Suprapubic skin (tissue), 4 donors: ENCODE measurements at places on chromosomes 16 and 17. TPM values are rescaled to one million over a fixed set of nuclear protein-coding genes. Genes with fewer than 3 reads are reported as not detected.

Gene CACNG3
- total RNA-seq, result not detected

Gene MMP2
- total RNA-seq, result 85.6 TPM

Gene CRYM
- total RNA-seq, result 4.7 TPM

Gene C16orf46
- 0.81 TPM for total RNA-seq

Gene FBXW10
- total RNA-seq, result not detected

Gene OR1D2
- total RNA-seq, result not detected

Gene KRT20
- not detected for total RNA-seq

Gene FADS6
- total RNA-seq, result 11.6 TPM

Gene COL1A1
- total RNA-seq, result 36.0 TPM

Gene PKMYT1
- 1.9 TPM for total RNA-seq

DNA sequence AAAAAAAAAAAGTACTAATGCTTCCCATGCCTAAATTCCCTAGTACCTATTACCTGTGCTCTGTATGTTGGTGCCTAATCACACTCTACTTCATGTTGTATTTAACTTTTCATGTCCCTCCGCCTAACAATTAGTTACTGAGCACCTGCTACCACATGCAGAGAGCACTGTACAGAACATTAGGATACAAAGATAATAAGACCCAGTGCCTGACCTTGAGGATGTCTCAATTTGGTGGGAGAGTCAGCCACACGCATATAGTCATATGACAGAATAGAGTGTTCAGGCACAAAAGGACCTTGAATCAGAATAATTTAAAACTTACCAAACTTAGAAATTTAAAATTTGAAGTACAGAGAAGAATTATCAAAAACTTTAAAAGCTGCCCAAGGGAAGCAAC is 42.1 kb downstream of the USP31 start:
- no peak for DNase-seq

- no peak for DNase-seq
Observed at GRCh38 chr17:44209786-44210341, 9.6 kb downstream of the UBTF start.

GRCh38 chr17:62307196-62307595 is 73.2 kb upstream of the EFCAB3 start:
- DNase-seq, result no peak

GRCh38 chr17:66717641-66718058 is 117.3 kb upstream of the CACNG5 start:
- no peak for DNase-seq

DNA sequence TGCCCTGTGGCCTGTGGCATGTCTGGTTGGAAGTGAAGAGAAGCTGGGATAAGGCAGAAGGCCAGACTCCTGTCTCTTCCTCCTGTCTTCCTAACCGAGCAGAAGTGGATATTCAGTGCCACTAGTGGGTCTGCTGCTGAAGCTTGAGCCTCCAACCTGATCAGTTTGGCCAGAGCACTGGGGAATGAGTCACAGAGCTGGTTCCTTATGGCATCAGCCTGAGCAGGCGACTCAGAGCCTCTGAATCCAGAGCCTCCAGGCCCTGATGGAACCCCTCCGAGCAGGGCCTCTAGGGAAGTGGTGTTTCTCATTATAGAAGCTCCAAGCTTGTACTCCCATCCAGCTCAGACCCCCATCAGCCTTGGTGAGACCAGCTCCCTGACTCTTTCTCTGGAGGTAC is 2.0 kb downstream of the WSCD1 start:
- no peak for DNase-seq

GRCh38 chr17:21375162-21375560 is 996 bp upstream of the KCNJ12 start:
- DNase-seq, result no peak

DNA sequence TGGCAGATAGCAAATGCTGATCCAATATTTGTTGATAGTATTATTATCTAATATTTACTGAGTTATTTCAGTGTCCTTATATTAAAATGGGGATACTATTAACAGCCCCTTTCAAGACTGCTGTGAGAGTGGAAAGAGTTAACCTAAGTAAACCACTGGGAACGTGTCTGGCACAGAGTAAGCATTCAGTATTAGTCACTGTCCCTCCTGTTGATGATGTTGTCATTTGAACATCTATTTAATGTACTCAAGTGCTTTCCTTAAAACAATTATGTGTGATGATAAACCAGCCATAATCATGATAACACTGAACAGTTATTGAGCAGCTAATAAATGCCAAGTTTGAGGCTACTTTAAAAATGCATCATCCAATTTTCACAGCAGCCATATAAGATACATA is 135.7 kb upstream of the XYLT1 start:
- no peak for DNase-seq

GRCh38 chr16:77063676-77064016 is 127.3 kb upstream of the MON1B start:
- DNase-seq, result no peak

- DNase-seq, result no peak
Observed at GRCh38 chr16:63816276-63816675, 1305.6 kb downstream of the CDH11 start.

DNA sequence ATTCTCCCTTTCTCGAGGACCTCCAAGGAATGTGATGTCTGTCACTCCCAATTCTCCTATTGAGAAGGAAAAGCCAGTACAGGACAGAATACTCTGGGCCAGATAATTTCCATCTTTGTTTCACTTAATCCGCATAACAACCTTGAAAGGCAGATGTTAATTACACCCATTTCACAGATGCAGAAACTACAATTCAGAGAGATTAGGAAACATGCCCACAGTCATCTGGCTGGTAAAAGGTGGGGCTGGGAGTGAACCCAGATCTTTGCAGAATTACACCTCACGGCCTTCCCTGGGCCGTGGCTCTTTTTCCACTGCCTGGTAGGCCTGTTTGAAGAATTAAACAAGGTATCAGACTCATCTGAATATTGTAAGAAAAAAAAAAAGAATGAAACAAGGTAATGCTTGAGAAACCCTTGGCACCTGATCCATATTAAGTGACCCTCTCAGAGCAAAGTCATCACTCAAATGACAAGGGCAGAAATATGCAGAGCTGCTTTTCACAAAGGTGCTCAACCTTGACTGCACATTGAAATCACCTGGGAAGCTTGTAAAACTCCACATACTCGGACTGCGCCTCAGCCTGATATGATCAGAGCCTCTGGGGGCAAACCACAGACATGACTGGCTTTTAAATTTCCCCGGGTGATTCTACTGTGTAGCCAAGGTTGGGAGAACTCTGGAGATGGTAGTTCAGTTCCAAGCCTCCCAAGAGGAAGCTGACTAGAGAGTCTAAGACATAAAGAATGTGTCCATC is 16.6 kb upstream of the G6PC1 start:
- DNase-seq, result no peak

DNA sequence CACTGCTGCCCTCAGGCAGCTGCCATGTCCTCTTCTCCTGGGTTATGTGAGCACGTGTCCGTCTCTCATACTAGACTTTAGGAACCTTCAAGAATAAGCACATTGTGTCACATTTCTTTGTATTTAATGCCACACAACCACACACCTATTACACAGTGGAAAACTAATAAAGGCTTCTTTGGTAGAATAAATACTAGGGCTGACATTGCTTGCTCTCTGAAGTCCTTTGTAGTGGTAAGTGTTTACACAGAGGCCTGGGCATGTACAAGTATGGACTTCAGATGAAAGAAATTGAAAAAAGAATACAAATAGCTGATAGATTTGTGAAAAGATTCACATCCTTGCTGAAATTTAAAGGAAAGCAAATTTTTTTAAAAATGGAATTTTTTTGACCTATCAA is 188.1 kb upstream of the CCL2 start:
- no peak for DNase-seq

DNA sequence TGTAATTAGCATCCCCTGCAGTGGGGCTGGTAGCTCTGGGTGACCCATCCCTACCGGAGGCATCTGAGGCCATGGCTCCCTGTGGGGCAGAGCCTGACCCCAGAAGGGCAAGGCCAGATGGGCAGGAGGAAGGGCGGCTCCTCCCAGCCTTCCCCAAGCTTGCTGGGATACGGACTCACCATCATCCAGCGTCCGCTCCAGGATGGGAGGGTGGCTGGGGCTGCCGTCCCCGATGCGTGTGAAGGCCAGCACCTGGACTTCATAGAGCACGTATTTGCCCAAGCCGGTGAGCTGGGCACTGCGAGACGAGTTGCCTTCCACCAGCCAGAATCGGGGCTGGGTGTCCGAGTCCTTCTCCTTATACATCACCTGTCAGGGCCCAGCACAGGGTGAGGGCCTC is 81.6 kb upstream of the CDC42EP4 start:
- DNase-seq, result no peak

DNA sequence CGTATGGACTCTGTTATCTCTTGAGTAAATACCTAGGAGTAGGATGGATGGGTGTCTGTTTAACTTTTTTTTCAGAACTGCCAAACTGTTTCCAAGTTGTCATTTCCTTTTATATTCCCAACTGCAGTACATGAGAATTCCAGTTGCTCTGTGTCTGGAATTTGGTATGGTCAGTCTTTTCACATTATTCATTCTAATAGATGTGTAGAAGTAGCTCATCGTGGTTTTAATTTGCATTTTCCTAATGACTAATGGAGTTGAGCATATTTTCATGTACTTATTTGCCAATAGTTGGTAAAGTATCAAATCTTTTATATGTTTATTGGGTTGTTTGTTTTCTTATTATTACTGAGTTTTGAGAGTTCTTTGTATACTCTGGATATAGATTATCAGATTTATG is 27.0 kb downstream of the MRTFB start:
- DNase-seq, result no peak

- no peak for DNase-seq
Observed at GRCh38 chr16:72898216-72898825, 149.6 kb downstream of the ZFHX3 start.

GRCh38 chr16:66662445-66663194 is 33.9 kb downstream of the CMTM4 start:
- DNase-seq, result no peak

DNA sequence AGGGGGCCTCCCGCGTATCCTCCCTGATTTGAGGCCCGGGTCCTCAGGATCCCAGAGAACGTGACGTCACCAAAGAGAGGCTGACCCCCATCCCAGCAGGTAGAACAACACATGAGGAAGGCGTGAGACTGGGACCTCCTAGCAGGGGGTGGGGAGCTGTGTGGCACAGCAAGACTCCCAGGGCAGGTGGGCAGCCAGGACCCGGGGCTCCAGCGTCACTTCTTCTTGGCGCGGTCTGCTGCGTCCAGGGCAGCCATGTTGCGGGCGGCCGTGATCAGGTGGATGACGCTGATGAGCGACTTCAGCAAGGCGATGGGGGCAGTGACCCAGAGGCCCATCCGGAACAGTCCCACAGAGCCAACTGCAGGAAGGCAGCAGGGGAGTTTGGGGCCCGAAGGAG is 4.1 kb downstream of the CDIPT start:
- no peak for DNase-seq

- DNase-seq, result no peak
Observed at GRCh38 chr17:10807704-10808128, 3.8 kb upstream of the TMEM238L start.

- no peak for DNase-seq
Observed at GRCh38 chr17:50169121-50169764, 3.4 kb downstream of the SGCA start.

GRCh38 chr17:44575403-44575802 is 18.1 kb downstream of the FZD2 start:
- DNase-seq, result no peak

- no peak for DNase-seq
Observed at GRCh38 chr17:15249487-15249886, 15.6 kb downstream of the PMP22 start.

GRCh38 chr16:15919331-15919730 is 30.1 kb upstream of the ABCC1 start:
- DNase-seq, result no peak

DNA sequence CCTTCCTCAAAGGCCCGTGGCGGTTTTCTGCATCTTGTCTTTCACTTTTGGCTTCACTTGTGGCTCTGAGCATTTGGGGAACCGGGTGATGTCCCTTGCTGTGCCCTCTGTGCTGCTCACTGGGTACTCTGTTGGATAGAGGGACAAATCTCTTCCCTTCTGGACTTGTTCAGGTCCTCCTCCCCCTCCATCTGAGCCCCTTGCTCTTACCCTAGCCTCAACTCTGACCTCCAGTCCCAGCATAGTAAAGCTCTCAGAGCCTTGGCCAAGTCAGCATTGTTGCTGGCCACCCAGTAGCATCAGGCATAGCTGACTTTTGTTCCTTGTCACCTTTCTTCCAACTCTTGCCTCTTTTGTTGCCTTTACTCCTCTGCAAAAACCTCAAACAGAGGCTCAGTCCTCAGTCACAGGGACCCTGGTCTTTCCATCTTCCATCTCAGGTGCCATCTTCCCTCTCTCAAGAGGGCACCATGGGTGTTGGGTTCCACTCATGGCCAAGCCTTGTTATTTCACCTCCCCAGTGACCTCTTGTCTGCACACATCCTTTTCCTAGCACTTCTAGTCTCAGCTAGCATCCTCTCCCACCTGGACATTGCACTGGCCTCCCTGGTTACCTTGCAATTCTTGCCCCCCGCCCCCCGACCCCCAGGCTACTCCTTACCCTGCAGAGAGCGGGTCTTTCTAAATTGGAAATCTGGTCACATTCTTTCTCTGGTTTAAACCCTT is 393 bp upstream of the PSMB10 start:
- no peak for DNase-seq

DNA sequence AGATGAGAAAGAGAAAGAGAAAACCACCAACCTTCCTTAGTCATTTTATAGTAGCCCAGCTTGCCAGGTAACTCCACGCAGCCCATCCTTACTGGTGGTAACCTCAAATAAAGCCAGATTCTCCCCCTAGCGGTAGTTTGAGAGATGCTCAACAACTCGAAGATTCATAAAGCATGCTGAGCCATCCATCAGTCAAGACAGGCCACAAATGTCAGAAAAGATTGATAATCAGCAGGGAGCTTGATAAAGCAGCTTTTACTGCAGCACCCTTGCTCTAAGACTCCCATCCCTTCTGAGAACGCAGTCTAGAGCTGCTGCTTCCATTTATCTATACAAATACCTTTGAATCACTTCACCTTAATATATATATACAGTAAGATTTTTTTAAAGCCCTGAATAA is 451.5 kb upstream of the HSBP1 start:
- DNase-seq, result no peak

DNA sequence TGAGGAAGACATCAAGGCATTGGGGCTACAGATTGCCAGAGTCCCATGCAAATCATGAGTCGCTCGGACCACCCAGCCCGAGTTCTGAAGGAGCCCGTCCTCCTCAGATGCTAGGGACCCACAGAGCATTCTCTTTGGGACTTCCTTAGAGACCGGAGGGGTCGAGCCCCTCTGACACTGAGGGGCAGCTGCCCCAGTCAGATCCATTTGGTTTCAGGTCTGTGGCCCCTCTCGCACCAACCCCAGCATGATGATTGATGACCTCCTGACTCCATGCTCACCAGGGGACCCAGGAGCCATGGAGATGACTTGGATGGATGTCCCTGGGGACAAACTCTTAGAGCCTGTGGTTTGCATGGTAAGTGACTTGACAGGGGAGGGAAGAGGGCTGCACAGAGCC is 8.0 kb downstream of the PDF start:
- DNase-seq, result no peak

- DNase-seq, result peak; percentile 88
Observed at GRCh38 chr16:12362482-12363458, 386.2 kb downstream of the SNX29 start.

DNA sequence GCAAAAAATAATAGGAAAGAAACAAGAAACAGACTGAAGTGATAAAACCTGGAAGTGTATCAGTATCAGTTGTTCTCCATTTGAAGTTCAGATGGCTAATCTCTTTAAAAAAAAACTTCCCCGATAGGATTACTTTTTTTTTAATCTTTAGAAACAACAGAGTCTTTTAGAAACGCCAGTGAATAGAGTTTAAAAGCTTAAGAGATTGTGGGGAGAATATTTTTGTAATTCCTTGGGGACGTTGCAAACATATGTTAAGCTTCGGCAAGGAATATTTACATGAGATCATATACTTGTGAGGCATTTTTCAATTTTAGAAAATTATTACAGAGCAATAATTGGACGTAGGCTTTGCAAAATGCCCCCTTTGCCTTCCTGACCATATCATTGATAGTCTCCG is 13.2 kb downstream of the MAF start:
- no peak for DNase-seq
